ENCODE measurements at places on chromosomes 4 and X. TPM values are rescaled to one million over a fixed set of nuclear protein-coding genes. Genes with fewer than 3 reads are reported as not detected.

- DNase-seq = no peak
Measured at GRCh38 chr4:9811806-9812205, 30.4 kb downstream of the DRD5 start.

DNA sequence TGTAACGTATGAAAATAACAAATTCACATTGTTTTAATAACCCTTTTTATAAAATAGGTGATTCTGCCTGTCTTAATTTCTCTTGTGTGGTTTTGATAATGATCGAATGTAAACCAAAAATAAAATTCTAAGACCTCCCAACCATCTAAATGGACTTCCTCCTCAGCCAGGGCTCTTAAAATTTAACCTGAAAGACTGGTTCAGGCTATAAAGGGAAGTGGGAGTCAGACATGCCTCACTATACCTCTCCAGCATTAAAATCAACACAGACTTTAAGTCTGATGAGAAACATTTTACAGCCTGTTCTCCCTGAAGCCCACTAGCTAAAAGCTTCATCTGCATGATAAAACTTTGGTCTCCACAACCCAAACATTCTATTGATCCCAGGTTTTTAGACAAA, 97.6 kb upstream of the STIM2 start:
- DNase-seq = no peak

DNA sequence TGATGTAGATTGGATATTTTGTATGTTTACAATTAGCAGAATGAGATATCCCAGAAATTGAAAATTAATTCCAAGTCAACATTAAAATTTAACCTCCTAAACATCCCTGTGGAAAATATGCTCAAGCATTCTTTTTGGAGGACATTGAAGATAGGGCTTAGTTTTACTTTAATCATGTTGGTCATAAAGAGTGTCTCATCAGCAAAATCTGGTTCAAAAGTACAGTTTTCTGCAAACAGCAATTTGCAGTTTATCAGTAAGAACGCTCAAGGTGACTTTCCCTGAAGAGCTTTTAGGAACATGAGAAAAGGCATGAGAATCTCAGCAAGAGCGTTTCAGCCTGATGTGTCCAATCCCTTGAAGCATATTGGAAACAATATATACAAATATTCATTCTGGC, 889.8 kb downstream of the CENPC start:
- no peak for DNase-seq

- no peak for DNase-seq
Measured at GRCh38 chr4:24999392-25000089, 31.2 kb downstream of the LGI2 start.

DCX gene
- 2.1 TPM for total RNA-seq

FRG2 gene
- total RNA-seq = not detected

KDM6A gene
- total RNA-seq = 52.0 TPM
